ENCODE measurements at places on chromosomes 5 and 9.

- DNase-seq = no peak
These were observed 47.0 kb downstream of the KIF24 start for GRCh38 chr9:34282096-34282495.

DNA sequence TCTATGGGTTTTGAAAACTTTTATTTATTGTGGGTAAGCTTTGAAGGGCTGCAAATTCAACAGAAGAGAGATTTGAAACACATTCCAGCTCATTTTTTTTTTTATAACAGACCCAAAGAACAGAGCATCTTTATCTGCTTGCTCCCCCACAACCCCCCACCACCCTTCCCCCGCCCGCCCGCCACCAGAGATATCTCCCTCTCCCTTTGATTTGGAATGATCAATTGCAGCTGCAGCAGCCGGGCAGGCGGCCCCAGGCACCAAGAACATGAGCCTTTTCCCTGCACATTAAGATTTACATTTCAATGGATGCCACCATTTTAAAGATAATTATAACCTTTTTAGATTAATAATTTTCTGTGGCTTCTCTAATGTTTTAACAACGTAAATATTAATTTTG is 510.9 kb downstream of the ZNF608 start:
- no peak for DNase-seq

GRCh38 chr5:139958432-139959148 is 84.5 kb downstream of the NRG2 start:
- DNase-seq = no peak

GRCh38 chr5:2300861-2301574 is 418.3 kb upstream of the IRX4 start:
- no peak for DNase-seq

GRCh38 chr9:96020792-96021550 is 145.5 kb downstream of the ERCC6L2 start:
- DNase-seq = peak; percentile 30

Measured in central memory CD4-positive, alpha-beta T cell (primary cell).